ENCODE measurements at places on chromosomes 12 and 14. TPM values are rescaled to one million over a fixed set of nuclear protein-coding genes. Genes with fewer than 3 reads are reported as not detected.

The CPM gene
- 301 TPM for total RNA-seq

The CFAP54 gene
- total RNA-seq, result 23.0 TPM

The CNTN1 gene
- total RNA-seq, result 1.0 TPM

The MAP3K9 gene
- 14.5 TPM for total RNA-seq

- no peaks in the 10 kb centered on the region for H3K36me3 ChIP-seq
- peak overlapping the region; percentile 99 for H3K4me3 ChIP-seq
- no peak for DNase-seq
- peaks cover 35% of the 10 kb centered on the region for H3K4me1 ChIP-seq
- peak overlapping the region; percentile 93 for H3K27ac ChIP-seq
These were observed 367 bp upstream of the FRS2 start for GRCh38 chr12:69469854-69470188.

- peak overlapping the region; percentile 97 for H3K27ac ChIP-seq
- DNase-seq, result no peak
- no peak overlapping the region for H3K4me3 ChIP-seq
- H3K27me3 ChIP-seq, result no peaks in the 10 kb centered on the region
- peaks cover 22% of the 10 kb centered on the region for H3K36me3 ChIP-seq
- H3K4me1 ChIP-seq, result peaks cover 59% of the 10 kb centered on the region
These were observed 4.2 kb downstream of the PTPN6 start for GRCh38 chr12:6955108-6956020.

DNA sequence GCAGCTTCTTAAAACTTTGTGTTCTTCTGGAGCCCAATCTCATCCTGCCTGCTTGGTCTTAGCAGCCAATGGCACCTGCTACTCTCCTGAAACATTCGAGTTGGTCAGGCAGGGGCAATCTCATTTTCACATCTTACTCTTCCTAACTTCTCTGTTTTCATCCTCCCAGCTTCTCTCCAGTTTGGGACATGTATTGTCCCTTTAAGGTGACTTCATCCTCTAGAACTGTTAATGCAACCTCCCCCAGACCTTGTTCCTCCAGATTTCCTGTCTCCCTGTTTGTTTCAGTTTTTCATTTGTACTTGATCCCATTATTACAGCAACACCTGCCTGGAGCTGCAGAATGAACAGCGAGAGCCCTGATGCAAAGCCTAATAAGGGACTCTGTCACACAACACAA, 31.3 kb downstream of the SERPINA11 start:
- no peaks in the 10 kb centered on the region for H3K36me3 ChIP-seq
- H3K4me1 ChIP-seq, result no peaks in the 10 kb centered on the region
- H3K27me3 ChIP-seq, result no peaks in the 10 kb centered on the region
- DNase-seq, result no peak
- no peak overlapping the region for H3K27ac ChIP-seq
- no peak overlapping the region for H3K4me3 ChIP-seq

- H3K4me3 ChIP-seq, result peak overlapping the region; percentile 85
- H3K27ac ChIP-seq, result peak overlapping the region; percentile 97
- peaks cover 16% of the 10 kb centered on the region for H3K4me1 ChIP-seq
- no peak for DNase-seq
- H3K27me3 ChIP-seq, result no peaks in the 10 kb centered on the region
These were observed 34.4 kb downstream of the WBP11 start for GRCh38 chr12:14768823-14769405.

- no peak overlapping the region for H3K4me3 ChIP-seq
- no peak for DNase-seq
- no peaks in the 10 kb centered on the region for H3K27me3 ChIP-seq
- H3K4me1 ChIP-seq, result no peaks in the 10 kb centered on the region
- no peaks in the 10 kb centered on the region for H3K36me3 ChIP-seq
These were observed 106.0 kb upstream of the PRICKLE1 start for GRCh38 chr12:42695490-42695995.

GRCh38 chr14:59890676-59891075, 20.1 kb upstream of the RTN1 start:
- H3K27me3 ChIP-seq, result no peaks in the 10 kb centered on the region
- H3K36me3 ChIP-seq, result no peaks in the 10 kb centered on the region
- no peak overlapping the region for H3K4me3 ChIP-seq
- H3K4me1 ChIP-seq, result no peaks in the 10 kb centered on the region
- H3K27ac ChIP-seq, result no peak overlapping the region

GRCh38 chr14:100389497-100390104, 66.5 kb downstream of the SLC25A47 start:
- H3K36me3 ChIP-seq, result no peaks in the 10 kb centered on the region
- no peak overlapping the region for H3K4me3 ChIP-seq
- peaks cover 34% of the 10 kb centered on the region for H3K4me1 ChIP-seq
- peak overlapping the region; percentile 49 for H3K27ac ChIP-seq

DNA sequence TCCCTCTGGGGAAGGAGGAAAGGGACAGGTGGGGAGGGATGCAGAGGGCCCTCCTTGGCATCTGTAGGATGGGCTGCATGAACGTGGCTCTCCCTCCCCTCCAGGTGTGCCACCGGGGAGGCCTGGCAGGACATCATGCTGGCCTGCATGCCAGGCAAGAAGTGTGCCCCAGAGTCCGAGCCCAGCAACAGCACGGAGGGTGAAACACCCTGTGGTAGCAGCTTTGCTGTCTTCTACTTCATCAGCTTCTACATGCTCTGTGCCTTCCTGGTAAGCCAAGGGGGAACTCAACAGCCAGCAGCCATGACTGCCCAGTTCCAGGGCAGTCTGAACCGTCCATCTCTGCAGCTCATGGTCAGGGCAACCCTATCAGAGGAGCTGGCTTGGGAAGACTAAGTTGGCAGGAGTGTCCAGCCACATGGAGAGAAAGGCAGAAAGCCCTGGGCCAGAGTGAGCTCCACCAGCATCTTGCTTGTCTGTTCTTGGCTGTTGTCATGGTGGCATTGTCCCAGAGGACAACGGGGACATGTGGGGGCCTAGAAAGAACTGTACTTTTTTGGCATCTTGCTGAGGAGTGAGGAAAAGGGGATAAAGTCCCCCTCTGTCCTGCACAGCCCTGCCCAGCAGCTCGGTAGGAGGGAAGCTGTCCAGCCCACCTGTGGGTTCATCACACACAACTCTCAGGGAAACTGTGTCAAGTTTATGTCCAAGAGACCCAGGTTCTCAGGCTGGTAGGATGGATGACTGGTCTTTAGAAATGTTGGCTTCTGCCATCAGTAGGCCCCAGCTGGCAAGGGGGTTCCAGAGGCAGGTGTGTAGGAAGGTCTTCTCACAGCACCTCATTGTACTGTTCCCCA, 129.8 kb upstream of the FKBP4 start:
- no peaks in the 10 kb centered on the region for H3K27me3 ChIP-seq
- no peaks in the 10 kb centered on the region for H3K36me3 ChIP-seq
- H3K27ac ChIP-seq, result no peak overlapping the region
- H3K4me3 ChIP-seq, result no peak overlapping the region
- no peaks in the 10 kb centered on the region for H3K4me1 ChIP-seq

DNA sequence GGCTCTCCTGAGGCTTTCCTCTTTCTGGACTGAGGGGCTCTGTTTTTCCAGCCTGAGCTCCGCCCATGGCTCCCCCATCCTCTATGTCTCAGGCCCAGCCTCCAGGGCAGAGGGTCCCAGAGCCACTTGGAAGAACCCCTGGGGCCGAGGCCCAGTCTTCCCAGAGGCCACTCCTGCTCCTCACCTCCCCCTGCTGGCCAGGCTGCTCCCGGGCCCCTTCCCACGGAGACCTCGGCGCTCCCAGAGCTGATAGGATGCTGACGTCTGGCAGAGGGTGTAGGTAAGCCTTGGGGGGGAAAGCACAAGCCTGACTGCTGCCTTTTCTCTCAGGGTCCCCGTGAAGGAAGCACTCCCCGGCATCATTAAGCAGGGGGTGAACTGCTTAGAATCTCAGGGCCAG, 51.4 kb downstream of the ERH start:
- no peaks in the 10 kb centered on the region for H3K4me1 ChIP-seq
- H3K4me3 ChIP-seq, result no peak overlapping the region
- peaks cover 4% of the 10 kb centered on the region for H3K27me3 ChIP-seq

- H3K27ac ChIP-seq, result peak within 1 kb of the TSS; percentile 90
- H3K4me1 ChIP-seq, result peaks cover 30% of the 10 kb centered on the region
- H3K4me3 ChIP-seq, result peak within 1 kb of the TSS; percentile 66
- peak; percentile 99 for DNase-seq
- no peaks in the 10 kb centered on the region for H3K27me3 ChIP-seq
These were observed at the start of gene PEBP1 for GRCh38 chr12:118135788-118136558. TSS of gene PEBP1 (plus strand) at chr12:118136124. CDS start at chr12:118136210, 86 bp downstream.

- DNase-seq, result no peak
- no peaks in the 10 kb centered on the region for H3K36me3 ChIP-seq
- no peaks in the 10 kb centered on the region for H3K4me1 ChIP-seq
- no peak overlapping the region for H3K27ac ChIP-seq
- H3K27me3 ChIP-seq, result no peaks in the 10 kb centered on the region
These were observed 151.4 kb downstream of the TMTC2 start for GRCh38 chr12:82838131-82838551.
